ENCODE measurements at places on chromosomes 3 and 15.

GRCh38 chr15:86916671-86917360 is 837.1 kb downstream of the AGBL1 start:
- DNase-seq: peak; percentile 30

GRCh38 chr15:84962955-84963354 is 18.7 kb upstream of the PDE8A start:
- DNase-seq: no peak

- no peak for DNase-seq
Measured at GRCh38 chr3:11523572-11524101, 120.1 kb downstream of the VGLL4 start.

- no peak for DNase-seq
Measured at GRCh38 chr3:155771126-155771525, 26.3 kb upstream of the PLCH1 start.

GRCh38 chr3:177883957-177884356 is 652.3 kb upstream of the KCNMB2 start:
- no peak for DNase-seq

GRCh38 chr3:13552857-13553652 is 4.1 kb downstream of the FBLN2 start:
- DNase-seq: no peak

Measured in urothelium cell line (cell line).